ENCODE measurements at places on chromosomes 3 and 15.

DNA sequence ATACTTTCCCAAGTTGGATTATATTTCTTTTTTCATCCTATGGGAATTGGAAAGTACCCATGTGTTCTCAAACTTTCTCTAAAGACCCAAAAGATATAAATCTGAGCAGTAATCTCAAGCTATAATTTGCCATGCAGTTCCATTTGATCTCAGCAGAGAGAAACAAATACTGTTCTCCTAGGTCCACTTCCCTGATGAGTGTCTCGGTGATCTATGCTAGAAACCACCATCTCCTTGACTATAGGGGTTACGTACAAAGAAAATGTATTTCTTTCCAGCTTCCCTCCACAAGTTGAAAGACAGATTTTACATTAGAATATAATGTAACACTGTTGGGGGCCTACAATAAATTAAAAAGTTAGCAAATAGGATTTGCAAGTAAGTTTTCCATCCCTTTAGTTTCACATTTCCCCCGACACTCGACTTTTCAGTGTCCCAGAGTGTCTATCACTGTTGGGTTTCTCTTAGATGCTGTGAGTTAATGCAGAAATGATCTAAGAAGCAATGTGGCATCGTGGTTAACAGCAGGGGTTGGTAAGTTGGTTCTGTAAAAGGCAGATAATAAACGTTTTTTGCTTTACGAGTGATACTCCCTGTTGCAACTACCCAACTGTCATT, 465.1 kb upstream of the CFAP20DC start:
- DNase-seq: no peak

- no peak for DNase-seq
Observed at GRCh38 chr3:6860954-6861624, at the start of gene GRM7. GRM7 (plus strand) TSS chr3:6861115.

DNA sequence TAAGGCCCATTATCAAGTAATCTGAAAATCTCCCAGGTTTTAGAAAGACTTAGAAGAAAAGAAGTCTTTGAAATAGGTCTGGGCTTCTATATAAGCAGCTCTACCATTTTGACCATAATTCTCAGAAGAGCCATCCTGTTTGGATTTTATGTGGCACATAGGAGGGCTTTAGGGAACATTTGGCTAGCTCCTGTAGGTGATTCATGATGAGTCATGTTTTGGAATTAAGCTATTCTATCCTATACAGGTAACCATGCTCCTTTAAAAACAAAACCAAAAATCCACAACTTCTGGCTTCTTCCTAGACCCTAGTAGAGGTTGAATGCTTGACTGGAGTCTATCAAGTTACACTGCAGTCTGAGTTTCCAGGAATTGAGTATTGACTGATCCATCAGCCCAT, 8.9 kb downstream of the SST start:
- no peak for DNase-seq

GRCh38 chr15:43800286-43801141, at the start of gene HYPK:
HYPK (plus strand) TSS chr15:43800599; CDS start chr15:43800623, 24 bp downstream.
- DNase-seq: peak; percentile 96

DNA sequence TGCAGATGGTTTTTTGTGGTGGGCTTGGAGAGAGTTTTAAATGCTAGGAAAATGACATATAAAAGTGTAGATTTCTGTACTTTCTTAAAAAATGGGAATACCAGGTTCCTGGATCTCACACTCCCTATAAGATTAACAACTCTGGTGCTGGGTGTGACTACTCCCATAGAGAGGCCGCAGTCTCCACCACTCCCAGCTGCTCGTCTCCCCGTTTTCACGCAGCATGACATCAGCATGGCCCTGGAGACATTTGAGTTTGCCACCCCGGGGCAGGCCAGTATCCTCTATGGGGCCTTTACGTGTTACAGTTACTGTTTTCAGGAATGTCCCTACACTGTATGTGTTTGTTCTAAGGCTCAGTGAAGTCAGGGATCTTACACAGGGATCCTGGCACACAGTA, 126.7 kb upstream of the ATP2B2 start:
- no peak for DNase-seq
